ENCODE measurements at places on chromosomes 13 and 19. TPM values are rescaled to one million over a fixed set of nuclear protein-coding genes. Genes with fewer than 3 reads are reported as not detected.

NTF4 gene
- not detected for total RNA-seq

MTRF1 gene
- total RNA-seq, result 45.9 TPM

ZNF737 gene
- total RNA-seq, result 48.8 TPM

DNA sequence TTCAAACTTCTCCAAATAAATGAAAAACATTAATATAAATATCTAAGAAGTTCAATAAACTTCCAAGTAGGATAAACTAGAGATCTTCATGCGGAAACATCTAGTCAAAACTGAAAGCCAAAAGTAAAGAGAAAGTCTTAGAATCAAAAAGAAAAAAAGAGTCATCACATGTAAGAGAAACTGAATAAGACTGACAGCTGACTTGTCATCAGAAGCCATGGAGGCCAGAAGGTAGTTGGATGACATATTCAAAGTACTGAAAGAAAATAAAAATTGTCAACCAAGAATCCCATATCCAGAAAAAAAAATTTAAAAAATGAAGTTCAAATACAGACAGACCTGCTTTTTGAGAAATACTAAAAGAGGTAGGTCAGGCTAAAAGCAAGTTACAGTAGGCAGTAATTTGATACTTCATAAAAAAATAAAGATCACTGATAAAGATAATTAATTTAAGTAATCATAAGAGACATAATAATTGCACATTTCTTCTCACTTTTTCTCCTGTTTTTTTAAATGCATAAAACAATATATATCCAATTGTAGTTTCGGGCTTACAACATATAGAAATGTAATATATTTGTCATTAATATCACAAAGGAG lies 327.6 kb upstream of the PCDH9 start:
- no peak for DNase-seq

- no peak for DNase-seq
Observed at GRCh38 chr13:94622344-94622743, 20.7 kb downstream of the GPR180 start.

DNA sequence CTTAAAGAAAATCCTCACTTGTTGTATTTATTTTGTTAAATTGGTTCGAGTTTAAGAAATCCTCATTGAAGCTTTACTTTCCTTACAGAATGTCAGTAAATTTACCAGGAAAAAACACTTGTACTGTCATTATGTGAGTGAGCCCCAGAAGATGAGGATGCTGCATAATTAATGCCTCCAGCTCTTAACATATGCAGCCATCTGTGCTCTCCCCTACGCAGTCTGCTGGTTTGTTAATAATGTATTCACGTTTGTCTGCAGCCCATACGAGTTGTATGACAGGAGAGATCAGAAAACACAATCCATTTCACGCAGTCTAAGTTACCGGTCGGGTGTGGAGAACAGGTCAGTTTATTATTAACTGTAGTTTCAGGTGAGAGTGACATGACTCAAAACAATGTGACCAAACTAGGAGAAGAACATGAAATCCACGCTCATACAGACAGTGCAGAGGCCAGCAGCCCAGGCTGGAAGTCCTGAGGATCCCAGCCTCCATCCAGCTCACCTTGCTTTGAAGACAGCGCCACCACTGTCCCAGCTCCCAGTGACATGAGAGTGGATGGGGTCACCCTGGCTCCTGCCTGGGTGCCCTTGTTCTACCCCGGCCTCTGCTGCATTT lies 19.8 kb upstream of the ATP11A start:
- DNase-seq, result no peak

DNA sequence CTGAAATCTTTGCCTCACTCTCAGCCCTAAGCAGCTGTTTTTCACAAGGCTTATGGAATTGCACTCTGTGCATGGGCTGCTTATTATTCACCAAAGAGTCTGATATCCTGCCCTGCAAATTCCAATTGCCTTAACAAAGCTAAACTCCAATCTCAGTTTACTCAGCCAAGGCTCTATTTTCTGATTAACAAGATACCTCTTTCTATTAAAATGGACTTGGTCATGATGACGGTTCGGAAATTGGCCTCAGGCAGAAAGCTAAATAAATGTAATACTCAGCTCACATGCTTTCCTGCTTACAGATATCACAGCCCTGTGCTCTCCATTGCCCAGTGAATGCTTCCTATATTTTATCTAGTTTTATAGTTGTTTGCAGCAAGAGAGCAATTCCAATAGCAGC lies 1270.8 kb downstream of the PCDH9 start:
- DNase-seq, result no peak
